Activated CD8-positive, alpha-beta memory T cell treated with anti-CD3 and anti-CD28 coated beads, Interleukin-2, amount 10 ng/mL, durations not matched to agents 7 days and 5 days (primary cell): ENCODE measurements at places on chromosomes 5 and 9. TPM values are rescaled to one million over a fixed set of nuclear protein-coding genes. Genes with fewer than 3 reads are reported as not detected.

Gene KIAA1958
- total RNA-seq, result 11.6 TPM

Gene CARD6
- total RNA-seq, result 2.6 TPM

Gene PCA3
- total RNA-seq, result not detected

Gene ESM1
- 0.21 TPM for total RNA-seq

Gene LOX
- not detected for total RNA-seq

Gene PCDHB8
- total RNA-seq, result not detected

Gene CNTLN
- total RNA-seq, result 0.73 TPM

Gene SPAAR
- total RNA-seq, result not detected

Gene SHROOM1
- total RNA-seq, result 11.5 TPM

Gene DAB2IP
- 0.18 TPM for total RNA-seq

Gene CDC20B
- total RNA-seq, result 0.53 TPM

Gene USP20
- total RNA-seq, result 114 TPM

Gene LCN9
- total RNA-seq, result not detected

Gene LHX6
- total RNA-seq, result not detected

Gene LCN10
- 0.68 TPM for total RNA-seq

Gene SPINK7
- total RNA-seq, result not detected

Gene SLCO6A1
- not detected for total RNA-seq

Gene PCDHB13
- not detected for total RNA-seq

Gene PKD2L2
- 0.38 TPM for total RNA-seq

Gene FAM151B
- 0.12 TPM for total RNA-seq

Gene PAPPA
- total RNA-seq, result not detected

Gene FOXD4
- total RNA-seq, result 0.49 TPM

Gene OGN
- total RNA-seq, result not detected

Gene TNFSF15
- 0.16 TPM for total RNA-seq

Gene FCHSD1
- 64.1 TPM for total RNA-seq

Gene MEF2C
- 0.19 TPM for total RNA-seq

Gene F12
- total RNA-seq, result 2.2 TPM

Gene KIF20A
- 64.3 TPM for total RNA-seq

Gene ARHGEF37
- total RNA-seq, result 0.37 TPM

Gene SNCAIP
- not detected for total RNA-seq

Gene EPB41L4B
- total RNA-seq, result 1.0 TPM

Gene NKD2
- total RNA-seq, result 6.5 TPM

Gene FREM1
- not detected for total RNA-seq

Gene GDA
- total RNA-seq, result not detected

Gene OR2K2
- not detected for total RNA-seq

Gene DOK3
- 3.3 TPM for total RNA-seq
